NCI-H82 (cell line): ENCODE measurements at places on chromosomes 3 and 15.

DNA sequence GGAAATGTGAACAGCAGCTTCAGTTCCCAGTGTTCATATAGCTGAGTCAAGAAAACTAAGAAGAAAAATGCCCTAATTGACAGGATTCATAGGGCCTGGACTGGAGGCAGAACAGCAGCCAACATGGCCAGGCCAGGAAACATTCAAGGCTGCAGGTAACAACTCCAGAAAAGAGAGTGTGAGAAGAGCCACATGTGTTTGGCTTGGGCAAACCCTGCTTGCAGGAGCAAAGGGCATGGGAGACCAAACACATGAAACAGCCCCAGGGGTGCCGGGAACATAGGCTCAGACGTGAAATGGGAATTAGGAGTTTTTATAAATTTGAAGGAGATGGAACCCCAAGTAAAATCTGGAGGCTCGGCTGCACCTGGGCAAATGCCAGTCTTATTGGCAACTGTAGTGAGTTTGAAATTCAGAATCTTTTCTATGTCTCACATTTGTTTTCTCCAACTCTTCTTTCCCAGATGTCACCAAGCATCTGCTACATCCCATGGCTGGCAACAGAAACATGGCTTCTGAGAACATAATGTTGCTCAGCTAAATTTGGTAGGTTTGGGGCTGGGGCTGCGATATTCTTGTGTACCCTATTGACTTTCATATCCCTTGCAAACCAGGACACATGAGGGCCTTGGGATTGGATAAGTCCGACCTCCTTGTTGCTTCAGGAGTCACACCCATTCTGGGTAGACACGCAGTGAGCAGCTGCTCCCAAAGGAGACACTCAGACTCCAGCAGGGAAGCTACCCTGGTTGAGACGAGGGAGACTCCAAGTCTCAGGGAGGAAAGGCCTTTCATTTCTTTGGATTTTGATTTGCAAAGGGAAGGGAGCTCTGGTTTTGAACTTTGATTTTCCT, 98.9 kb upstream of the CLSTN2 start:
- DNase-seq = no peak

GRCh38 chr3:155070316-155070715, 9.8 kb upstream of the MME start:
- DNase-seq = no peak

- no peak for DNase-seq
Measured at GRCh38 chr3:186180891-186181481, 72.1 kb upstream of the ETV5 start.

- DNase-seq = no peak
Measured at GRCh38 chr3:41001556-41001955, 197.7 kb upstream of the CTNNB1 start.

GRCh38 chr3:152499791-152500385, 231.2 kb downstream of the MBNL1 start:
- DNase-seq = no peak

DNA sequence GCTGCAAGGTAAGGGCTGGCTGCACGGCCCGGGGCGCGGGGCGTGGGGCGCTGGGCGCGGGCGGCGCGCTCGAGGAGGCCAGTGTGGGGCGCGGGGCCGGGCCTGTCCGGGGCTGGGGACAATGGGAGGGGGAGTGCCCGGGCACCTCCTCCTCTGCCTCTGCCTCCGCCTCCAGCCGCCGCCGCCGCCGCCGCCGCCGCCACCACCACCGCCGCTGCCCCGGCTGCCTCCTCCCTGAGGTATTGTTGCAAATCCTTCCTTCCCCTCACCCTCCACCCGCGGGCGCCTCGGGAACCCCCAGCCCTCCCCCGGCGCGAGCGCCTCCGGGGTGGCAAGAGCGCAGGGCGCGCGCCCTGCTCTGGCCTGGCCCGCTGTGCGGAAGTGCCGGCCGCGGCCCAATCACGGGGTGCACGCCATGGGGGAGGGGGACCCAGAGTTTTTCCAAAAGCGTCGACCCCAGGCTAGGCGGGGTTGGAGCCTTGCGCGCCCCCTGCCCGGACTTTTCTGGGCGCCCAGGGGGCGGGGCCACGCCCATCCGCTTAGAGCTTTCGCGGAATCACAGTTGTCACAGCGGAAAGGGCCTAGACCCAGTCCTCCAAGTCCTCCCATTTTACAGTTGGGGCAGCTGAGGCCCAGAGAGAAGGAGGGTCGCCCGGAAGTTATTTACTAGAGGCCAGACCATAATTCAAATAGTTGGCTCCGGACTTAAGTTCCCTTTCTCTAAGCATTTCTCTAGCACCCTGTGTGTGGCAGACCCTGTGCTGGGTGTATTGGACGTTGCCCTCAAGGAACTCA, at the start of gene LPP:
Gene LPP, plus strand, starts transcription at position 144 of the 795 bp plus-strand sequence. CDS start 251,964 bp downstream, outside the sequence.
- no peak for DNase-seq

DNA sequence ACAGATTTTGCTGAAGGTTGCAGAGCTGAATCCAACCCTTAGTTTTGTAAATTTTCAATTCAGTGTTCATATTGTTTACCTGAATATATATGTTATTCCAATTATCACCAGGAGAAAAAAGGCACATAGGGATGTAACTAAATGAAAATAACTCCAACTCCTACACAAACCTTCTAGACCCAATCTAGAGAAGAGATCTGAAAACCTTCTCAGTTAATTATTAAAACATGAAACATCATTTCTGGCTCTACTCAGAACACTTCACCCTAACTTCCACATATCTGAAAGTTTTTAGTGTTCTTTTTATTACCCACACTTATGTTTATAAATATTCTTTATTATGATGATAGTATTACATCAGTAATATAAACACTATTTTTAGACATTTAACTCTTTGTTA, 76.6 kb downstream of the LRRFIP2 start:
- no peak for DNase-seq

GRCh38 chr3:128276146-128276435, 122.8 kb downstream of the EEFSEC start:
- DNase-seq = no peak

GRCh38 chr15:50798684-50799083, 33.2 kb upstream of the SPPL2A start:
- DNase-seq = no peak

- peak; percentile 48 for DNase-seq
Measured at GRCh38 chr15:79185199-79185598, 94.6 kb upstream of the RASGRF1 start.

DNA sequence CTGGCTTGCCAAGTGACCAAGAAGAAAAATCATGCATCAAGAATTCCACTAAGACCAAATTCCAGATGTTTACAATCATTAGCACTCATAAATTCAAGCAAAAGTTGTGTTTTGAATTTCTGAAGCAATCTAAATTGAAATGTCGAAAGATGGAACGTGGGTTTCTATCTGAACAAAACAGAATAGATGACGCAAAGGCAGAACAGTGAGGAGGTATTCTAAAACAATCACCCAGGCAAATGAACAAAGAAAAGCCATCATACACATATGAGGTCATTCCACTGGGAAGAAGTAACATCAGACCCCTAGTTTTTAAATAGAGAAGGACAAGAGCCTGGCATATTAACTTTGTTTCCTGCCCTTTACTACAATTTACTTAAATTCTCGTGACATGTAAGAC, 58.0 kb downstream of the MCF2L2 start:
- no peak for DNase-seq

DNA sequence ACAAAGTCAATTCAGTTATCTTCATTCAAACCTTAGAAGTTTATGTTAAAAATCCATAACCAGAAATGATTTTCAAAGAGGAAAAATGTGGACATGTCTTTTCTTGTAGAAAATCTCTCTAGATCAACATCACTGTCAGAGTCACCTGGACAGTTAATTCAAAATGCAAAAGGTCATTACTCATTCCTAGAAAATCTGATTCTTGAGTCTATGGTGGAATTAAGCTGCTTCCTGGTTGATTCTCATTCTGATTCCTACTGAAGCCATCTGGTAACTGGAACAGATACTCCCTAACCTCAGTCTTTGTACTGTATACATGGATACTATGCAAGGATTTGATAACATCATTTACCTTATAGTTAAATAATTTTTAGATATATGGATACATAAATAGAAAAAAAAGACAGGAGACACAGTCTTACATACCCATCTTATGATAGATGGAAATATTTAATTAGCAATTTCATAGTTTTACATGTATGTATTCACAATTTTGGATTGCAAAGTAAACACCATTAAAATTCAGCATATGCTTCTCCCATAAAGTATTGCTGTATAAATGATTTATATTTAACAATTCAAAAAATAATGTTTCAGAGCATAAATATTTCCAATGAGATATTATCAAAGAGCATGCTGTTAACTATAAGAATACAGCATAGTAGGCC, 693.2 kb upstream of the CCDC54 start:
- DNase-seq = no peak

- peak; percentile 12 for DNase-seq
Measured at GRCh38 chr15:65626856-65627255, 5.1 kb downstream of the SLC24A1 start.

DNA sequence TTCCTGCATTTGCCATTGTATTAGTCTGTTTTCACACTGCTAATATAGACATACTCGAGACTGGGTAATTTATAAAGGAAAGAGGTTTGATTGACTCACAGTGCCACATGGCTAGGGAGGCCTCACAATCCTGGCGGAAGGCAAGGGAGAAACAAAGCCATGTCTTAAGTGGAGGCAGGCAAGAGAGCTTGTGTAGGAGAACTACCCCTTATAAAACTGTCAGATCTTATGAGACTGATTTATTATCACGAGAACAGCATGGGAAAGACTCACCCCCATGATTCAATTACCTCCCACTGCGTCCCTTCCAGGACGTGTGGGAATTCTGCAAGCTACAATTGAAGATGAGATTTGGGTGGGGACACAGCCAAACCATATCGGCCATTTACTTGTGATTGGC, 27.8 kb downstream of the YEATS2 start:
- DNase-seq = no peak

DNA sequence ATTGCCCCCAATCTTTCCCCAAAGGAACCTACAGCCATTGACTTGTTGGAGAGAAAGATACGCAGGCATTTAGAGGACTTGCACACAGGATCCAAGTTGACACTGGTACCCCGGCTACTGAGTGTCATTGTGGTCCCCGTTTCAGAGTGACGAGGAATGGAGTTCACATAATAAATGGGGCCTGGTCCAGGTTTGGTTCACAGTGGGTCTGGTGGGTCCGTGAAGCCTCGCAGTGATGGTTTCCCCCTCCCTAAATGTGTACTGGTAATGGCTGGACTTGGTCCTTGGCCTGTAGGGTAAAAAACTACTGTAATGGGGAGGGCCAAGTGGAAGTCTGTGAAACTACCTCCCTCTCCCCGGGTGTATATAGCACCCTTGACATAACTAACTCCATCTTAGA, 232.1 kb upstream of the LYSMD4 start:
- DNase-seq = no peak

DNA sequence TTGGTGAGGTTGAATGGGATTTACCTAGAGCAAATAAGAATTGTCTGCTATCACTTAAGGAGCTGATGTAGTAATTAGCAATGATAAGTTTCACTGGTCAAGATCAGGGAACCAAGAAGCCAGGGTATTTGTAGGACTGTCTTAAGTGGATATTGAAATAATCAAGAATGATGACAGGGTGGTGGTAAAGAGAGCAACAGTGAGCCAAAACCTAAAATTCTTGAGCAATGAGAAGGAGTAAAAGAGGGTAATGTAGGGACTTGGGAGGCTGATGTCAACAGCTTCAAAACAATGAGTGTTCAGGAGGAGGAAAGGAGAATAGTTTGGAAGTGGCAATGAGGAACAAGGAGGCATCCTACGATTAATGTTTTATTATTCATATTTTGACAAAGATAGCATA, 31.5 kb upstream of the SLC2A2 start:
- DNase-seq = no peak

DNA sequence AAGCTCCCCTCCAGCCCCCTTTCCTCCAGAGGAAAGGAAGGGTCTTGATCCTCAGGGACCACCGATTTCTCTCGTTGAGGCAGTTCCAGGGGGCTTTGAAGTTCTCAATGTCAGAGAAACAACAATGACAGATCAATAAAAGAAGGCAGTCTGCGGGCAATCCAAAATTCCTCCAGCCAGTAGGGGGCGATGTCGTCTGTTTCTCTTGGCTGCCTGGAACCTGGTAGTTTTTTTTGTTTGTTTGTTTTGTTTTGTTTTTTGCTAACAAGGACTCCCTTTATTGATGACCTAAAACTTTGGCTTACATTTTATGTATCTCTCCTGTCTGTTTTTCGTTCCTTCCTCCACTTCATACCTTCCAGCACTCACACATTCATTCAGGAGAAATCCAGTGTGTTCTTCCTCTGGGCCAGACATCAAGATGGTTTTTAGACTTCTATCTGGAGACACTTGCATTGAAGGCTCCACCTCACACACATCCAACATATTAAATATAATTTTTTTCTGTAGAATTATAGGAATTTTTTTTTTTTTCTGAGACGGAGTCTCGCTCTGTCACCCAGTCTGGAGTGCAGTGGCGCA, 276.6 kb downstream of the RPLP1 start:
- DNase-seq = peak; percentile 65

GRCh38 chr3:13812034-13812471, 67.8 kb downstream of the WNT7A start:
- no peak for DNase-seq
